Stimulated activated CD8-positive, alpha-beta memory T cell treated with anti-CD3 and anti-CD28 coated beads, Interleukin-15, amount 100 ng/mL, for 48 hours (primary cell): ENCODE measurements at places on chromosomes 11 and 22.
A peak's percentile ranks its signal among the peaks of the same experiment; 100 is the strongest.

DNA sequence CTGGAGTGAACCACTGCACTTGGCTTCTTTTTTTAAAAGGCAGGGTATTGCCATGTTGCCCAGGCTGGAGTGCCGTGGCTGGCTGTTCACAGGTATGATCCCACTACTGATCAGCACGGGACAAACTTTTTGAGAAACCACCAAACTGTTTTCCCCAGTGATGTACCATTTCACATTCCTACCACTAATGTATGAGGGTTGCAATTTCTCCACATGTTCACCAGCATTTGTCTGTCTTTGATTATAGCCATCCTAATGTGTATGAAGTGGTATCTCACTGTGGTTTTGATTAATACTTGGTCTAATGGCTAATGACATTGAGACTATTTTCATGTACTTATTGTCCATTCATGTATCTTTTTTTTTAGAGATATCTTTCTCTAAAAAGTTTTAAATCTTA lies 41.5 kb upstream of the EP300 start:
- DNase-seq = no peak

DNA sequence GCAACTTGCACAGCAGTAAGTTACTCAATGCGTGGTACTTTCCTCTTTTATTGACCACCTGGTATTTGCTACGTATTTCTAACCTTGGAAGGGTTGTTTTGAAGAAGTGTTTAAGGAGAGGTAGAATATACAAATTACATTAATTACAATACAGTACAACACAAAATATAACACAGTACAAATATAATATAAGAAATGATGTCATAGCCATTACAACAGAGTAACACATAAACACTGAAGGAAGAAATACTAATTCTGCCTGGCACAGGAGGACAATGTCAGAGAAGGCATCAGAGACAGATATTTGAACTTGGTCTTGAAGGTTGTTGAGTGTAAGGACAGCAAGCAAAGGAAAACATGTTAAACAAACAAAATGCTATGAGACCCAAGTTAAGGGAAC lies 25.6 kb downstream of the PAK1 start:
- DNase-seq = no peak

DNA sequence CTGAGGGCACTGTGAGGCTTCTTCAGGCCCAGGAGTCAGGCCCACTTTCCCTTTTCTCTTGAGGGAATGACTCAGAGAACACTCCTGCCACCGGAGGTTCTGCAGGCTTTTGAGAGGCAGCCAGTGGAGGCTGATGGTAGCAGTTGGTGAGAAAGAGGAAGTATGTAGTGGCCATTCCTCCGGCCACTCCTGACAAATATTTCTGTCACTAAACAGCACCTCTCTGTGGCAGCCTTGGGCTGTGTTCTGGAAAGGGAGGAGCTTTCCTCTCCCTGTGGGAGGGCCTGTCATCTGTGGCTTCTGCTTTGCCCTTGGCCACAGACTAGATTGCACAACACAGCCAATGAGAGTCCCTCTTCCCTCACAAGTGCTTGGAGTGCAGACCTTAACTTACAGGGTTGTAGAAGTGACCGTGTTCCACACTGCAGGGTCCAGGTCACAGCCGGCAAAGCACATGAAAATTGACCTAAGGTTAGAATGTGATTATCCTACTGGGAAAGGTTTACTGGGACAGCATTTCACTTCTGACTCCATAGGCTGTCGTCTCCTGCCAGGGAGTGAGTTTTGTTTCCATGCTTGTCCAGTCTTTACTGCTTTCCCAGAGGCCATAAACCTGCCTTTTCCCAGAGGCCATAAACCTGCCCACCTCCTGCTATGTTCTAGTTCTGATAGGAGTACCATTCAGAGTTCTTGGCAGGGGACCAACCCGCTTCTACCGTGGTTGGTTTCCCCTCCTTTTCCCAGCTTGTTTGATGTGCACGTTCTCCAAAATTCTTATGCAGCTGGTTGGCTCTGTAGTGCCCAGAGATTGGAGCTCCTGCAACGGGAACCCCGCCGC lies 33.3 kb downstream of the MARK2 start:
- peak; percentile 34 for DNase-seq

DNA sequence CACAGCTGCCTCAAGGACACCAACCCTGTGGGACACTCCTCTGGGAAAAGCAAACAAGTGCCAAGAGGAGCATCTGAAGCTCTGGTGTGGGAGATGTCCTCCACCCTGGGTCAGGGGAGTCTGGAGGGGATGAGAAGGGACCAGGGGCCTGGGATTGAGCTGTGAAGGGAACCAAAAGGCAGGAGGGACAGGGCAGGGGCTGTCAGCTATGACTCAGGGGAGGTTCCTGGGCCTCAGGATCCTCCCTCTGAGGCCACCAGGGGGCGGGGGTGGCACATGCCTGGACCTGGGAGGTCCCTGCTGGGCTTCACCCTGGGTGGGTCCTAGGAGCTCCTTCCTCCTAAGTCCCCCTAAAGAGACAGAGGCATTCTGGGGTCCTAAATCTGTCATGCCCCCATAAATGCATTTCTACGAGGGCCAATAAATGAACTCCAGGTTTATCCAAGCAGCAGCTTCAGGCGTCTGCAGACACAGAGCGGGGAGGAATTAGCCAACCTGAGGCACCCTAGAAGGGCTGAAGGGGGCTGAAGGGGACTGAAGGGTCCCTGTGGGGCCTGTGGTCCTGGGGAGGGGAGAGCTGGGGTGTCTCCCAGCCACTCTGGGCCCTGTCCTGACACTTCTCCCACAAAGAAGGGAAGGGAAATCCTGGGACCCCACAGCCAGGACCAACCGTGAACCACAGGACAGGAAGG lies 31.9 kb upstream of the IGLL5 start:
- peak; percentile 24 for DNase-seq

DNA sequence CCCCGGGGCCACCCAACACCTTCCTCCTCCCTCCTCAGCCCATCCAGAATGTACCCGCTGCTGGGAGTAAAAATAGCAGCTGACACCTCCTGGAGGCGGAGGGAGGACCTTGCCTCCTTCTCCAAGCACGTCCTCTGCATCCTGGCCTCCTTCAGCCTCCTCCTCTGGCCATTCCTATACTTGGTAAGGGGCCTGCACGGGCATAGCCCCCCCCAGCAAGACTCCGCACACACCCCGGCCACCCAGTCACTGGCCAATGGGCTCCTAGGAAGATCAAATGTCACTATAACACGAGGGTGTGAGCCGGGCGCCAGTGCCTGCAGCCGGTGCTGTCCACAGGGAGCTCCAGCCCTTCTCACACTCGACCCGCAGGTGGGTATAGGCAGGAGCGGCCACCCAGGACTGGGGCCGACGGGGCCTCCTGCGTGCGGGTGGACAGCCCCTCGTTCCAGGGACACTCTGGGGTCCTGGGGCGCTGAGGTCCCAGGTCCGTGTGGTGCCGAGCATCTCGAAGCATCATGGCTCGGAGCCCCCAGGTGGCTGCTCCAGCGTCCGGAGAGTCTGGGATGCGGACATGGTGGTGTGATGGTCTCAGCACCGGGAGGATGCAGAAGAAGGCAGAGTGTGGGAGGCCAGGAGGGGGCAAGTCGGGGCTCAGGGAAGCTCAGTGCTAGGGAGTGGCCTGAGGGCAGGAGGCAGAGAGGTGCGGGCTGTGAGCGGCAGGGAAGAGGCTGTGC lies at the start of gene TNNT3:
TSS of gene TNNT3 (plus strand) at position 313 of the 737 bp plus-strand sequence. CDS start 3,172 bp downstream, outside the sequence.
- DNase-seq = no peak

DNA sequence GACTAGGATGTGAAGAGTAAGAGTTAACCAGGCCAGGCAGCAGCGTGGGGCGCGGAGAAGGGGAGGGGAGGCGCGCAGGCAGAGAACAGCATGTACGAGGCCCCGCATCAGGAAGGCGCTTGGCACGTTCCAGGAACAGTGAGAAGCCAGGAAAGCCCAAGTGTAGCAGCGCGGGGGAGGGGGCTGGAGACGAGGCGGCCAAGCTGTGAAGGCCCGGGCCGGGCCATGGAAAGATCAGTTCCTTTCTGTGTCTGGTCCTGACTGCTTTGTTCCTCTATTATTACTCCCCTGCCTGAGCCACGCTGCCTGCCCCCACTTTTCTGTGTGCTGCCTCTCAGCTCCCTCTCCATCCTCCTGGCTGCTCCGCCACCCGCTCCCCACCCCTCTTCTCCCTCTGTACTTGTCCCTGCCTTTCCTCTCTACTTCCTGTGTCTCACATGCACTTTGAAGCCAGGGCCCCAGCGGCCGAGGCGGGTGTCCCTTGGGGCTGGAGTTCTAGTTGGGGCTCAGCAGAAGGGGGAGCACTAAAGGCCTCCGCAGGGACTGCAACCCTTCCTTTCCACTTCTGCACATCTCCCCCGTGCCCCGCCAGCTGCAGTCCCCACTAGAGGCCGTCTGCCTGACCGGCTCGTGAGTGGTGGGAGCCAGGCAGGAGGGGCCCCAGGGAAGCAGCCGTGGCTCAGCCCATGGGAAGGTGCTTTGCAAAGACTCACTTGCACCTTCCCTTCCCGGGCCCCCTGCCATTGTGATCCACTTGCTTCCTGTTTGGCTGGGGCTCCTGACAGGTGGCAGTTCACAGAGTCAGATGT lies 63.7 kb downstream of the PRDM11 start:
- no peak for DNase-seq

- DNase-seq = no peak
Observed at GRCh38 chr11:87942786-87943185, 232.5 kb downstream of the RAB38 start.

GRCh38 chr11:692824-693414 lies 2.1 kb downstream of the DEAF1 start:
- DNase-seq = no peak

- no peak for DNase-seq
Observed at GRCh38 chr11:57192316-57192715, 10.6 kb downstream of the LRRC55 start.

DNA sequence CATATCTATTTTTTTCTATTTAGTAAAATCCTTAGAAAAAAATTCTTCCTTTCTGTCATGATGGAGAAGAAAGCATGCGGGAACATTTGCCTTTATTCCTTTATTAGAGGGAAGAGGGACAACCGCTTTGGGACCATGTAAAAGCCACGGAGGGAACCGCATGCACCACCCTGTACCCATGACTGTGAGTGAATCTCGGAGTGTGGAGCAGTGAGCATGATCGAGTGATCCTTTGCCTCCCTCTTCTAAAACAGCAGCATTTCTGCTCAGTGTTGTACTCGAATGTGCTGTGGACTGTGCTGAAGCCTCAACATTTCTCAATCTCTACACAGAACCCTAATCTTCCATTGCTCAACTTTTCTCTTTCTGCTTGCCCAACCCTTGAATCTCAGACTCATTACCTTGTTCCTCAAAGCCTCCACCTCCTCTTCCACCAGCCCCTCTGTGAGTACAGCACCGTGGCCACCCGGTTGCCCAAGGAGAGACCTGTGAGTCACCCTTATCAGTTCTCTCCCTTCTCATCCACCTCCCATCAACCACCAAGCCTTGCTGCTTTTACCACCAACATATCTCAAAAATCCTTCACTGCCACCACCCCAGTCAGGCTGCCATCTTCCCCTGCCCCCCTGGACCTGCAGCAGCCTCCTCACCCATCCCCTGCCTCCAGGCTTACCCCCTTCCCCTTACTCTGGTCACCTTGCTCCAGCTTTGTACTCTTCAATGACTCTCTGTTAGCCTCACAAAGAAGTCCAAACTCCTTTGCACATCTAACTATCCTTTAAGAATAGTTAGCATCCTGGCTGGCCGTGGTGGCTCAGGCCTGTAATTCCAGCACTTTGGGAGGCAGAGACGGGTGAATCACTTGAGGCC lies 103.1 kb downstream of the NAT10 start:
- peak; percentile 42 for DNase-seq

DNA sequence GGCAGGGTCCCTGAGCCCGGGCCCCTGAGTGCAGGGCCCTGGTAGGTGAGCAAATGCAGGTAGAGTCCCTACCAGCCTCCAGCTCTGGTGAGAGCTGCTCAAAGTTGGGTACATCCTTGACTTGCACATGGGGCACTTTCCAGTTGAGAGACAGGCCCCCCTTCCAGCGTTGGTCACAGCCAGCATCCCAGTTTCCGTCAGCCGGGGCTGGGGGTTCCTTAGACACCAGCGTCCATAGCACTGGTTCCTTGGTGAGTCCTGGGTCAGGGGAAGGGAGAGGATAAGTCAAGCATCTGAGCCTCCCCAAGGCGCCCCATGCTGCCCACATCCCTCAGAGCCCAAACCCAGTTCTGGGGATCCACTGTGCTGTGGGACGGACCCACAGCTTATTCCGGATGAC lies 5.6 kb downstream of the PNPLA5 start:
- no peak for DNase-seq

GRCh38 chr11:71999362-71999761 lies 653 bp downstream of the IL18BP start:
- no peak for DNase-seq

- DNase-seq = no peak
Observed at GRCh38 chr22:30372915-30373314, 14.3 kb downstream of the RNF215 start.

GRCh38 chr11:36248436-36248835 lies 40.8 kb downstream of the COMMD9 start:
- DNase-seq = no peak

DNA sequence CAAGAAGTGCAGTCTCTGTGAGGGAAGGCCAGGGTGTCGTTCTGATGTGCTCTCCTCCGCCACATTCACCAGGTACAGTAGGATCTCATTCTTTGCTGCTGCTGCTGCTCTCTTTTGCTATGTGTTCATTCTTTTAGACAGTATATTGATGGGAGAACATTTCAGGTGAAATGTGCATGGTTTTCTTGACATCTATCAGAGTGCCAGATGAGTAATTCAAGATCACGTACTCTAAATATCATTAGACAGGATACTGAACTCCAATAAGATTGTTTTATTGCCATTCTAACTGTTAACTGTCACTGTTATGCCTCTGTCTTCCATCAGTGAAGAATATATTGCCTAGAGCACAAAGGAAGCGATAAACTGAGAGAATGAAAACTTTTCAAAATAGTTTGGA lies 771.0 kb upstream of the ARHGAP42 start:
- DNase-seq = no peak

- no peak for DNase-seq
Observed at GRCh38 chr11:102367364-102367763, 20.4 kb downstream of the BIRC2 start.

- DNase-seq = no peak
Observed at GRCh38 chr11:12258451-12258850, 118.9 kb upstream of the PARVA start.

- DNase-seq = no peak
Observed at GRCh38 chr11:128732471-128733277, 38.8 kb downstream of the FLI1 start.

DNA sequence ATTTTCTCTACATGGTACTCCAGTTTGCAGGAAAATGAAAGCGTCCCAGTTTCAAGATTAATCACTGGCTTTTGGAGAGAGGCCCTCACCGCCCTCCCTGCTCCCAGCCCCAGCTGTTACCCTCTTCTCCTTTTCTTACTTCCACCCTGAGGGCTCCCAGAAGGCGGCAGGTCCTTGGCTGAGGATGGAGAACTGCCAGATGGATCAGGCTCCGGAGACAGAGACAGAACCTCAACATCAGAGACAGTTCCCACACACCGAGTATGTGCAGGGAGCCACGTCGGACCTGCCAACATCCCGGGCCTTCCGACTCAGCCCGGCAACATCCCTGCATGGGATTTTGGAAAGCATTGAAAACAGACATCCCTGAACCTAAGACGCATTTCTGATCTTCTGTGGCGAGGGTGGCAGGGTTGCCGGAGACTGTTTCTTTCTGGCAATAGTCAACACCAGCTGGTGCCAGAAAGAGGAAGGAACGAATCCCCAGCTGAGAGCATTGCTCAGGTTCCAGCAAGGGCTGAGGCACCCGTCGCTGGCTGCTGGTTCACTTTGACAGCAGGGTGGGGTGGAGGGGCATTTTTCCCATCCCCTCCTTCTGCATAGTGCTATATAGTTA lies 467.1 kb downstream of the MIAT start:
- DNase-seq = no peak

- no peak for DNase-seq
Observed at GRCh38 chr11:109112821-109113280, 309.1 kb upstream of the C11orf87 start.
